ENCODE measurements at places on chromosomes 7 and 10. TPM values are rescaled to one million over a fixed set of nuclear protein-coding genes. Genes with fewer than 3 reads are reported as not detected.

DNA sequence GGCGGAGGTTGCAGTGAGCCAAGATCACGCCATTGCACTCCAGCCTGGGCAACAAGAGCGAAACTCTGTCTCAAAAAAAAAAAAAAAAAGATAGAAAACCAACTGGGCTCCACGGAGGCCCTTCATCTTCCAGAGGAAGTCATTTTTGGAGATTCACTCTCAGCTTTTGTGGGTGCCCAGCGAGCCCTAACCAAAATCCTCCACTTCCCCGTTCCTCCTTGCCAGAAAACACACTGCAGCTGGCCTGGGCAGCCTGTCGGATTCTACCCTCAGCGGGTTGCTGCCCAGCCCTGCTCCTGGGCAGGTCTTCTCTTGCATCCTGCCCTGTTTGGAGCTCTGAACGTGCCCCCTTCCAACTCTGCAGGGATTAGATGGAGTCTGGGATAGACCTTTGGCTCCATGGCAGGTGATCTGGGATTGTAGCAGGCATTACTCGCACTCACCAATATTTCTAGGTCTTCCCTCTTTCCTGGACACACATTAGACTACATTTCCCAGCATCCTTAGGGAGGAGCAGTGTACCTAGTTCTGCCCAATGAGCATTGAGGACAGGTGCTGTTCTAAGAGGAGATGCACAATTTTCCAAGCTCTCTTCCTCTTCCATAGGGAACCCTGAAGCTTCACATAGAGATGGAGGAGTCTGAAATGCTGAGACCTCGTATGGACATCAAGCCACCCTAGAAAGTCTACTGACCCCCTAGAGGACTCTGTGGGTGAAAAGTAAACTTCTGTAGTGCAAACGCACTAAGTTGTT, 4.6 kb downstream of the GRID2IP start:
- DNase-seq, result no peak

GRCh38 chr7:44884621-44885393, 523 bp downstream of the PURB start:
- DNase-seq, result peak; percentile 64

GRCh38 chr7:128530855-128531104, 54.2 kb downstream of the METTL2B start:
- no peak for DNase-seq

- DNase-seq, result no peak
These were observed 41.0 kb downstream of the FOXK1 start for GRCh38 chr7:4722960-4723630.

DNA sequence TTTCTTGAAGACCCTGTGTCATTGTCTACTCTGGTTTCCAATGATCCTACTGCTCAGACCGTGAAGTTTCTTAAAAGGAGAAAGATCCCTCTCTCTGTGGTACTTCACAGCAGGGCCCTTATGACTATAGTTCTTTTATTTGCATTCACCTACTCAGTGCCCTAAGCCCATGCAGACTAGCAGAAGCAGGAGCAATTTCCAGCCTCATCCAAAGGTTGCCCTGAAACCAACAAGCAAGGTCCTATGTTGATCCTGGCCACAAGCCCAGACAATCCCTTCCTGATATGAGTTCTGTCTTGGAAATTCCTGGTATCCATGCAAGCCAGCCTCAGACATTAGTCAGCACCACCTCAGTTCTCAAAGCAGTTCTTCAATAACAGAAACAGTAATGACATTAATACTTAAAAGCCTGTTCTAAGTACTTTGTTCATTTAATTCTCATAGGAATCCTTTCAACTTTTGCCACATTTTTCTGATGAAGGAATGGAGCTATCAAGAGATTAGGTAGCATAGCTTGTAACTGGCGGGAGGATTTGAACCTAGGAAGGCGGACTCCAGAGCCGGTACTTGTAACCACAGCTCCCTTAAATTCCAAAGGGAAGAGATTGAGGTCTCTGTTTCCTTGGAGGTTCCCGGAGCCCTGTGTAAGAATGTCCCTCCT, 58.1 kb upstream of the ST8SIA6 start:
- DNase-seq, result no peak

- DNase-seq, result no peak
These were observed 48.4 kb upstream of the FZD8 start for GRCh38 chr10:35690534-35690933.

GRCh38 chr10:129523723-129524316, 56.8 kb downstream of the MGMT start:
- DNase-seq, result no peak

GRCh38 chr7:137544453-137545058, 201.0 kb upstream of the PTN start:
- no peak for DNase-seq

DNA sequence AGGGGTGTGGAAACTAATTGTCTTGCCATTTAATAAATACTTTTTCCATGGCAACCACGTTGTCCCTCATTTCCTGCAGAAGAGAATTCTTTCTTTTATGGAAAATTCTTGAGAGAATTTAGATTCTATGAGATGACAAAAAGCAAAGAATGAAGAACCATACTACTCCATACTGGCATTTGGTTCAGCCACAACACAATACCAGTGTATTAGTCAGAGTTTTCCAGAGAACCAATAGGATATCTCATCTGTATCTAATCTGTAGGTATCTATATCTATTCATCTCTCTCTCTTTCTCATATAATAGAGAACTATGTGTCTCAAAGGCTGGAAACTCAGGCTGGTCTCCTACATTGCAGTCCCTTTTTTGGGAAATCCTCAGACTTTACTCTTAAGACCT, 44.6 kb upstream of the NAMPT start:
- DNase-seq, result no peak

GRCh38 chr7:85567983-85568382, 381.1 kb upstream of the SEMA3D start:
- DNase-seq, result no peak

GRCh38 chr7:14271441-14271840, 282.0 kb upstream of the ETV1 start:
- DNase-seq, result no peak

DNA sequence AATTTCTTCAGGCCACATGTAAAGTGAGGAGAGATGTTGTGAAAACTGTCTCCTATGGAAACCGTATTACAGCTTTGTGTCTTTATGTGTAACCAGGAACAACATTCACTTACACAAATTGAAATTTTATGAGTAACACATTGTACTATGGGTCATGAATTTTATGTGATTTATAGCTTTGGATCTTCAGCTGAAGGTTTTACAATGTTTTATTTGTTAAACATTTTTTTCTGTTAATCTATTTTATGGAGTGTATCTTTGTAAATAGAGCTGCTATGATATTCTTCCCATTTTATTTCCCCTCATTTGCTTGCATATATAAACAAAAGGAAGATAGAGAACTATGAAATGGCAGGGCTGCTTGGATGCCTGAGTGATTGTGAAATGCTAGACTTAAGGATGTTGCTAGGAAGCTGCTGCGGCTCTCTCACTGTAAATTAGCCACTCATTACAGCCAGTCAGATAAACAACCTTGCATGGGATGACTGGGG, 104.5 kb upstream of the PCLO start:
- no peak for DNase-seq

DNA sequence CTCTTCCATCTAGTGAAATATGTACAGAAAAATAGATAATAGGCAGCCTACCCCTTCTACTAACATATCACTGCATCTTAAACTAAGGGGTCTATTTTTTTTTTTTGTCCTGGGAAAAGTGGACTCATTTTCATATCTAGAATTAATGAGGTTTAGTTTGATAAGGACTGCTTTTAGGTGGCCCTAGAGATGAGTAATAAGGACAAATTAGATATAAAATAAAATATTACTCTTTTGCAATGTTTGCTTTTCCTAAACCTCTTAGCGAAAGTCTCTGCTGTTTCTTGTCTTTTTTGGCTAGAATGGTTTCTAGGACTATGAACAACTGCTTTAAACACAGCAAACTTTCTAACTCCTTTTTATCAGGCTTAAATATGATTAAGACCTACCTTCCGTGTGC, 83.7 kb downstream of the CACNB2 start:
- no peak for DNase-seq

GRCh38 chr10:124719213-124719851, 24.8 kb downstream of the FAM53B start:
- peak; percentile 93 for DNase-seq

GRCh38 chr7:23027261-23027660, 13.3 kb upstream of the HYCC1 start:
- DNase-seq, result no peak

GRCh38 chr7:130363026-130363847, 17.1 kb upstream of the CPA1 start:
- no peak for DNase-seq

GRCh38 chr7:38367301-38367890, 94.0 kb upstream of the TARP start:
- DNase-seq, result no peak

DNA sequence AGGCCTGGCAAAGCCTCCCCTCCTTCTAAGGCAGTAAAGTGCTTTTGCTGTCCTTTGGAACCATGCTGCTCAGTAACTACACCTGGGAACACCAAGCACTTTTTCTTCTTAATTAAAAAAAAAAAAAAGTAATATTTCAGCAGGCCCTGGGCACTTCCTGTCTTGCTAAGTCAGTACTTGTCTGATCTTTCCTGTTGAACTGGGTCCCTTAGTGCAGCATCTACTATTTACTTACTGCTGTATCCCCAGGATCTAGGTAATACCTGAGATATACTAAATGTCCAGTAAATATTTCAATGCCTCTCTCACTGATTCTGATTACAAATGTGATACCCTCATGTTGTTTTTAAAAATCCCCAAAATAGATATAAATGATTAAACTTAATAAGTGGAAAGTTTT, 77.4 kb downstream of the PPP1R3C start:
- no peak for DNase-seq

Gene AQP1
- not detected for polyA plus RNA-seq

Gene UCMA
- not detected for polyA plus RNA-seq

Gene PANK1
- 0.17 TPM for polyA plus RNA-seq

Gene AP3M1
- polyA plus RNA-seq, result 39.3 TPM
